ENCODE measurements at places on chromosomes 7 and 10. TPM values are rescaled to one million over a fixed set of nuclear protein-coding genes. Genes with fewer than 3 reads are reported as not detected.
A peak's percentile ranks its signal among the peaks of the same experiment; 100 is the strongest.

Gene AZGP1
- 0.89 TPM for total RNA-seq

GRCh38 chr7:39621261-39621660 is 2.1 kb upstream of the RALA start:
- no peak overlapping the region for H3K27ac ChIP-seq
- no peaks in the 10 kb centered on the region for H3K27me3 ChIP-seq
- H3K4me3 ChIP-seq: no peak overlapping the region
- no peak for DNase-seq

Gene AGMO
- not detected for total RNA-seq

Gene TMEM140
- 25.8 TPM for total RNA-seq

Gene HABP2
- not detected for total RNA-seq

DNA sequence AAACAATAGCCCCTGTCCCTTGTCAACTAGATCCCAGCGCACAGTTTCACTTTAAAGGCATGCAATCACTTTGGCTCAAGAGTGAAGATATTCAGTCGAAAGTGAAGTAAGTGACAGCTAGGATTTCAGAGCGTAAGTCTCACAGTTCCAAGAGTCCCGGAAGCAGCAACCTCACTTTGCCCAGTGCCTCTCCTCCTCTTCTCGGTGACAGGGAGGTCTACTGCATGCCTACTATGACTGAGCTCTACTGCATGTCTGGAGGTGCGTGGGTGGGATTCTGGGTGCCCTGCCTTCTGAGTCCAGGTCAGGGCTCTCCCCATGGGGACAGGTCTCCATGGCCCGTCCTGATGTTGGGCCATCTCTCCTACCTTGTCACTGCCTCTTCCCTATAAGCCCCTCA is 17.0 kb downstream of the PRKCQ start:
- peaks cover 74% of the 10 kb centered on the region for H3K4me1 ChIP-seq
- no peak overlapping the region for H3K4me3 ChIP-seq
- H3K36me3 ChIP-seq: peaks cover 10% of the 10 kb centered on the region
- peak overlapping the region; percentile 37 for H3K27ac ChIP-seq
- H3K27me3 ChIP-seq: no peaks in the 10 kb centered on the region
- DNase-seq: peak; percentile 27

DNA sequence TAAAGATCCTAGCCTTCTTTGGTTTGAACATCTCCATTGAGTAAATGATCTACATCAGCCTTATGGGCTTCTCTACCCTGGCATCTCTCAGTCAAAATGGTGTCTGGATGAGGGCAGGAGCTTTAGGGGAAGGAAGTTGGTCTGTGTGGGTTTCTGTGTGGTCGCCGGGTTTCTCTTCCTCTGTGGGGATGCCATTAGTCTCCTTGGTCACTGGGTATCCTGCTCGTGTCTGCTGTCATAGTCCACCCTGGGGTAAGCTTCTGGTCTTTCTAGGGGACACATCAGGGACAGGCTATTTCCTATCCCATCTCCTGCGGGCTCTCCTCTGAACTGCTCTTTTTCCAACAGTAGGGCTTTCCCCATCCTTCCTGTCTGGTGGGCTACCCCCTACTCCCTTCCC is 150.3 kb upstream of the NPY start:
- no peak for DNase-seq
- H3K4me1 ChIP-seq: no peaks in the 10 kb centered on the region
- H3K4me3 ChIP-seq: no peak overlapping the region
- H3K36me3 ChIP-seq: no peaks in the 10 kb centered on the region
- H3K27ac ChIP-seq: no peak overlapping the region
